AG04450 (cell line): ENCODE measurements at places on chromosomes 16 and 17.

- no peak for DNase-seq
These were observed 368.0 kb upstream of the CDH5 start for GRCh38 chr16:65998443-65998842.

DNA sequence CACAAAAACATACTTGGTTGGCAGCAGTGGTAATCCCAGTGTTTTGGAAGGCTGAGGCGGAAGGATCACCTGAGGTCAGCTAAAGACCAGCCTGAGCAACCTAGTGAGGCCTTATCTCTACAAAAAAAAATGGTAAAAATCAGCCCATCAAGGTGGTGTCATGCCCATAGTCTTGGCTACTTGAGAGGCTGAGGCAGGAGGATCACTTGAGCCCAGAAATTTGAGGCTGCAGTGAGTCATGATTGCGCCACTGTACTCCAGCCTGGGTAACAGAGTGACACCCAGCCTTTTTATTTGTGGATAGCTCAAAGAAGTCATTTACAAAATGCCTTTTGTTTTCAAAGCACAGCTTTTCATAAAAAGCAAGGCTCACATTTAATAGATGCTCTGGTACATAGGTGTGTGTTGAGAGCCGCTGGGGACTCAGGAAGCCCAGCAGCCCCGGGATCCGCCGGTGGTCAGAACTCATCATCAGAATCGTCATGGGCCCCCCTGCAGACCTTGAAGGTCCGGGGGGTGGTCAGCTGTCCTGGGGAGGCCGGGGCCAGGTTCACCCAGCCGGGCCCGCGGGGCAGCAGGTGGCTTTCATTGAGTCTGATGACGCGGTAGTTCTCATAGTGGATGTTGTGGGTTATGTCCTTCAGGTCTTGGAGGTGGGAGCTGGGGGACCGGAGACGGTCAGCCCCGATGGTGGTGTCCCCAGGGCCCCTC lies 10.5 kb upstream of the ZNF500 start:
- DNase-seq, result no peak

- DNase-seq, result no peak
These were observed 15.0 kb downstream of the CA5A start for GRCh38 chr16:87921236-87921773.

DNA sequence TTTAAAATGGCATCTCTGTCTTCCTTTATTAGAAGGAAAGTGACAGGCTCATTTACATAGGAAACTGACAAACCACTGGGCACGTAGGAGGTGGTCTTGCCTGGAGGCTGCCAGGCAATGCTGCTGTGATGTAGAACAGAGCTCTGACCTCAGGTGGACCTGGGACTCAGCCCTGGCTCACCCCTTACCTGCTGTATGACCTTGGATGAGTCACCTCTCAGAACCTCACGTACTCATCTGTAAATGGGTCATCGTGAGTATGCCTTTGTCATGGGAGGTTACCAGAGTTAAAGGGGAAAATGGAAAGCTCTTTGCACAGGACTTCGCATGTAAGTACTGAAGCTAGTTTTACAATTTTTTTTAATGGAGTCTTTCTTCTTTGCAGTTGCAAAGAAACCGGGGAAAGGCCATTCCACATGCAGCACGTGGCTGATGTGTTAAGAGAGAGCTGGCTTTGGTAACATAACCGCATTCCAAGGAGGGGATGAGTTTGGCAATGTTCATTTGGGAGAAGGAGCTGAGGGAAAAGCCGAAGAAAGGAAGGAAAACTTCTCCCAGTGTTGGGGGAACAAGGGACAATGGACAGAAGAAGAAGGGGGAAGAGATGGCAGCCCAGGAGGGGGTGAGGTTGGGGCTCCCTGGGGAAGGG lies 37.4 kb upstream of the LONP2 start:
- DNase-seq, result no peak

DNA sequence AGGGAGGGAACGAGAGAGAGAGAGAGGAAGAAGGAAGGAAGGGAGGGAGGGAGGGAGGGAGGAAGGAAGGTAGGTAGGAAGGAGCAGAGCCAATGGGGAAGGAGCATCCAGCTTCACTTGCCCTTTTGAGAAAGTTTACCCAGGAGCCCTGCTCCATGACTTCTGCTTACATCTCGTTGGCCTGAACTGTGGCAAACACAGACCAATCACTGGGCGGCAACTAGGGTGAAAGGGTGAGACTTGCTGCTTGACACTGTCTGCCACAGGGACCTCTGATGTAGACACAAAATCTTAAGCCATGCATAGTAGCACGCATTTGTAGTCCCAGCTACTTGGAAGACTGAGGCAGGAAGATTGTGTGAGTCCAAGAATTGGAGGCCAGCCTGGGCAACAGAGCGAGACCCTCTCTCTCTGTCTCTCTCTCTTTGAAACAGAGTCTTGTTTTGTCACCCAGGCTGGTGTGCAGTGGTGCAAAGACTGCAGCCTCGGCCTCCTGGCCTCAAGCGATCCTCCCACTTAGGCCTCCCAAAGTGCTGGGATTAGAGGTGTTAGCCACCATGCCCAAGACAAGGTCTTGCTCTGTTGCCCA lies 19.5 kb upstream of the TUBG2 start:
- DNase-seq, result no peak
